ENCODE measurements at places on chromosomes 6 and 20.

DNA sequence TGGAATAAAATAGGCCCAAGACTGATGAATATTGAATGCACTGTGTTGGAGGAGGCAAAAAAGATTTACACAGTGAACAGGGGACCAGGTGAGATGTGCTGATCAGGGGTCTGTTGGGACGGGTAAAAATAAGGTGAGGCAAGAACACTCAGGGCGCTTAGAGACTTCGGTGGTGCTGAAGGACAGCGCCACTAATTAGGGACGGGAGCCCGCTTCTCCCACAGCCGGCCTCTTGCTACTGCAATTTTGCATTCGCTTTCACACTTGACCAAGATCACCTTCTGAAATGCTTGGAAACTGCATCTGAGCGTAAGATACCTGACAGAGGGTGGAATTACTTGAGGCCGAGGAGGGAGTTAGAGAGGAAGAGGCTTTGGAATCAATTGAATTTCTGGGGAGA is 7.3 kb downstream of the TFAP2D start:
- DNase-seq: no peak

GRCh38 chr20:62495749-62496567 is 20.2 kb upstream of the GATA5 start:
- no peak for DNase-seq

- DNase-seq: no peak
Observed at GRCh38 chr20:54869765-54870164, 394.4 kb downstream of the DOK5 start.

- peak; percentile 15 for DNase-seq
Observed at GRCh38 chr6:95629551-95629950, 52.2 kb downstream of the MANEA start.

DNA sequence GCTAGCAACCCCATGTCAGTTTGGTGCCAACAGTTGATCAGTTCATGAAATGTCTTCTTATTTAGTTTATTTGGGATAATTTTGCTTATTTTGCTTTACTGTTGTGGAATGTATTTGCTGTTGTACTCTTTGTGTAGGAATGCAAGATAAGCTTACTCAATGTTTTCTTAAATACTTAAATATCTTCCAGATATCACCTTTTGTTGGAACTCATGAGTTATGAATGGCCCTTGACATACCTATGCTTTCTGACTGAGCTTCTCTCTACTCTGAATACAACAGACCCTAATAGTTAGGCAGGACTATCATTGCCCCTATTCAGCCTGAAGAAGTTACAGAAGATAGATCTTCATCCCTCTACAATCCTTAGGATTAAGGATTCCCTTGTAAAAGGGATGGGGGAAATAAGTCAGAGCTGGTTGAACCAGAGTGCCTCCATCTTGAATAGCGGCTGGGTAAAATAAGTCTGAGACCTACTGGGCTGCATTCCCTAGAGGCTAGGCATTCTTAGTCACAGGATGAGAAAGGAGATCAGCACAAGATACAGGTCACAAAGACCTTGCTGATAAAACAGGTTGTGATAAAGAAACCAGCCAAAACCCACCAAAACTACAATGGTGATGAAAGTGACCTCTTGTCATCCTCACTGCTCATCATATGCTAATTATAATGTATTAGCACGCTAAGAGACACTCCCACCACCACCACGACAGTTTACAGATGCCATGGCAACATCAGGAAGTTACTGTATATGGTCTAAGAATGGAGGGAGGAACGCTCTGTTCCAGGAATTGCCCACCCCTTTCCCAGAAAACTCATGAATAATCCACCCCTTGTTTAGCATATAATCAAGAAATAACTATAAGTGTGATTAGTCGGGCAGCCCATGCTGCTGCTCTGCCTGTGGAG is 196.9 kb downstream of the AKAP7 start:
- no peak for DNase-seq

DNA sequence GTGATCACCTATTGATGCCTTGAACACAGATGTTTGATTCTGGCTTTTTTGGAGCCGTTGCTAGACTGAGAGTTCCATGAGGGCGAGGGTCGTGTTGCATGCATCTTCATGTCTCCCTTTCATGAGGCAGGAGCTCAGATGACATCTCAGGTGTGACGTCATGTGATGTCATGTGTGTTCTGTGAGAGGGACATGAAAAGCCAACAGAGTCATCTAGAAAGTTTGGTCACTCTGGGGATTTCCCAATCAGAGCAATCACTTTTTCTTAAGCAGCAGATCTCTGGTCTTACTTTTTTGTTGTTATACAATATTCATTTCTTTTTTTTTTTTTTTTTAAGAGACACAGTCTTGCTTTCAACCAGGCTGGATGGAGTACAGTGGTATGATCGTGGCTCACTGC is 411.8 kb downstream of the PREX1 start:
- no peak for DNase-seq

- DNase-seq: no peak
Observed at GRCh38 chr6:129510950-129511349, 199.0 kb downstream of the ARHGAP18 start.

GRCh38 chr6:110649704-110650103 is 165.6 kb downstream of the CDK19 start:
- no peak for DNase-seq

- no peak for DNase-seq
Observed at GRCh38 chr6:18978337-18979128, 591.4 kb downstream of the RNF144B start.

DNA sequence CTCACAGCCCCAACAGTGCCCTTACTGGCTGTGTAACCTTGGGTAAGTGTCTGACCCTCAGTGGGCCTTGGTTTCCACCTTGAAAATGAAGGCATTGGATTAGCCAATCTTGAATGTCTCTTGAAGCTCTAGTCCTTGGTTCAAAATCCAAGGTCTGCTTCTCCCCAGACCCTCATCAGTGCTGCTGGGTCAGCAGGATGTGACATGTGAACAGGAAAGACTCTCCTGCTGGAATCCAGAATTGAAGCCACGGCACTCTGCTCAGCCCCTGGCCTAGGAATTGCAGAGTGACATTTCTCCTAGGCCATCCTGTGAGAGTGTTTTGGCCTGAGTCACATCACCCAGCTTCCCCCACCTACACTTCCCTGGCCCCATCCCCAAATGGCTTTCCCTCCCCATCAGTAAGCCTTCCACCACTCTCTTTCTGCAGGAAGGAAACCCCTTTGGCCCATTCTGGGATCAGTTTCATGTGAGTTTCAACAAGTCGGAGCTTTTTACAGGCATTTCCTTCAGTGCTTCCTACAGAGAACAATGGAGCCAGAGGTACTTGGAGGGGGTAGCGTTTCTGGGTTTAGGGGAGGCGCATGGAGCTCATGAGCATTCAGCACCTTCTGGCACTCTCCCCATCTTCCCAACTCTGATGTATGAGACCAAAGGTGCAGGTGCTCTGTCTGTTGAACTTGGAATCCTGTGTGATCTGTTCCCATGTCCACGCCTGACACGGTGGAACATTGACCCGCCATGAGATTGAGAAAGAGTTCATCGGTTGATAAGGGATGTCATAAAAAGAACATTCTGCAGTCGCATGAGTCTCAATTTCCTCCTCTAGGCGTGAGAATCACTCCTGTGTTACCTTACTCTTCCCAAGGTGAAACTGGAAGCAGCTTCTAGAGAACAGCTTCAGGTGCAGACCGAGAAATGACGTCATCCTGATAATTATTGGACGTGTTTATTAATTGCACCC is 8.8 kb downstream of the POFUT1 start:
- no peak for DNase-seq

DNA sequence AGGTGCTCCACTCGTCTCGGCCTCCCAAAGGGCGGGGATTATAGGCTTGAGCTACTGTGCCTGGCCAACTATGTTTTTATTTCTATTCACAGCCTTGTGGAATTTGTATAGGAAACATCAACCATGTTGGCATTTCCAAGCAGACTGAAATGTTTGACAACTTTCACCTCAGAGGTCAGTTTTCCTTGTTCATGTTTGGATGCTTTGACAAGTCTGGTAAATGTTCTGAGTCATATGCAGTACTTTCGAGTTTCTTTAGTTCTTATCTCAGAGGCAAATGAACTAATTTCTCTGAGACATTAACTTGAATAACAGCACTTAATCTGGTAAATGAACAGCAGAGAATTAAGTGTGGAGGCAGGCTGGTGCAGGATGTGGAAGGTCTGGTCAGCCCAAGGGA is 373.4 kb upstream of the SYNCRIP start:
- no peak for DNase-seq

DNA sequence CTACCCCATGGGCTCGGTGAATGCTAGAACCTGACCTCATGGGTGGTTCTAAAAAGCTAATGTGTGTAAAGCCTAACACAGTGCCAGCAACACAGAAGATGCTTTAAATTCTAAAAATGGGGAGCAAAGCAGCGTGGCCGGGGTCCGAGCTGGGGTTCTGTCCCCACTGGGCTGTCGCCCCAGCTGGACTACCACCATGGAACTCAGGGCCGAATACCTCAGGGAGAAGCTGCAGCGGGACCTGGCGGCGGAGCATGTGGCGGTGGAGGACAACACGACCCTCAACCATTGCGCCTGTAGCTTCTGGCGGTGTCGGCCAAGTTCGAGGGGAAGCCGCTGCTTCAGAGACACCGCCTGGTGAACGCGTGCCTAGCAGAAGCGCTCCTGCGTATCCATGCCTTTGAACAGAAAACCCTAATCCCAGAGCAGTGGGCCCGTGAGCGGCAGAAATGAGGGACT is 8.4 kb downstream of the SOX4 start:
- no peak for DNase-seq

DNA sequence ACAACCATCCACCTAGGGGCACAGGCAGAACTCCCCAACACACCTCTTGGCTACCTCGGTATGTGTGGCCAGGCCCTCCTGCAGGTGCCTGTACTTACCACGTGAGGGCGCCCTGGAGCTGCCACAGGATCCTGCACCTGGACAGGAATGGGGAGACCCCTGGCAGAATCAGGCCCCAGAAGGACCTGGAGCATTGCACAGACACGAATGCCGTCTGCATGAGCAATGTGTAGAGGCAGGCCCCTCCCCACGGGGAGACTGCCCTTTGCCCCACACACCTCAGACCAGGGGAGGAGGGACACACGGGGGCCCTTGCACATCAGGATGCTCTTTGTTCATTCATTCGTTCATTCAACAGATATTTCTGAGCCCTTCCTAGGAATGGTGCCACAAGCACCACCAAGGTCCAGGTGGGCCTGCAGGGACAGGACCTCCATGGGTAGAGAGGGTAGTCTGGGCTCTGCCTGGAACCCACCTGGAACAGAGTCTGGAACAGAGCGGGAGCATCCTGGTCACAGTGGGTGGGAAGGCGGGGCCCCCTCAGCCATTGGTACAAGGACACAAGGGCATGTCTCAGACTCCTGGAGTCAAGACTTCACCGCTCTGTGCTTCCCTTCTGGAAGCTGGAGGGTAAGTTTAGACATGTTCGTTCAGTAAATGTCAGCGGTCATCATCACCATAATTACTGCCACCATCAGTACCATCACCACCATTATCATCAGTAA is 32.3 kb downstream of the YTHDF1 start:
- no peak for DNase-seq

GRCh38 chr20:48970681-48971365 is 49.3 kb downstream of the ARFGEF2 start:
- DNase-seq: no peak

DNA sequence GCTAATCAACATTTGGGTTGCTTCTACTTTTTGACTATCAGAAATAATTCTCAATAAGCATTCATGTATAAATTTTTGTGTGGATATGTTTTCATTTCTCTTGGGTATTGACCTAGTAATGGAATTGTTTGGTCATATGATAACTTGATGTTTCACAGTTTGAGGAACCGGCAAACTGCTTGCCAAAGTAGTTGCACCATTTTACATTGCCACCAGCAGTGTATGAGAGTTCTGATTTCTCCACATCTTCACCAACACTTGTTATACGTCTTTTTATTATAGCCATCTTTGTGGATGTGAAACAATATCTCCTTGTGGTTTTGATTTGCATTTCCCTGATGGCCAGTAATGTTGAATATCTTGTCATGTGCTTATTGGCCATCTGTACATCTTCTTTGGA is 42.6 kb upstream of the TGM2 start:
- no peak for DNase-seq

GRCh38 chr6:54519161-54519560 is 210.9 kb downstream of the TINAG start:
- no peak for DNase-seq

GRCh38 chr6:170404036-170404435 is 97.5 kb downstream of the FAM120B start:
- DNase-seq: peak; percentile 56

- DNase-seq: no peak
Observed at GRCh38 chr20:19024296-19025035, 188.0 kb upstream of the SLC24A3 start.

DNA sequence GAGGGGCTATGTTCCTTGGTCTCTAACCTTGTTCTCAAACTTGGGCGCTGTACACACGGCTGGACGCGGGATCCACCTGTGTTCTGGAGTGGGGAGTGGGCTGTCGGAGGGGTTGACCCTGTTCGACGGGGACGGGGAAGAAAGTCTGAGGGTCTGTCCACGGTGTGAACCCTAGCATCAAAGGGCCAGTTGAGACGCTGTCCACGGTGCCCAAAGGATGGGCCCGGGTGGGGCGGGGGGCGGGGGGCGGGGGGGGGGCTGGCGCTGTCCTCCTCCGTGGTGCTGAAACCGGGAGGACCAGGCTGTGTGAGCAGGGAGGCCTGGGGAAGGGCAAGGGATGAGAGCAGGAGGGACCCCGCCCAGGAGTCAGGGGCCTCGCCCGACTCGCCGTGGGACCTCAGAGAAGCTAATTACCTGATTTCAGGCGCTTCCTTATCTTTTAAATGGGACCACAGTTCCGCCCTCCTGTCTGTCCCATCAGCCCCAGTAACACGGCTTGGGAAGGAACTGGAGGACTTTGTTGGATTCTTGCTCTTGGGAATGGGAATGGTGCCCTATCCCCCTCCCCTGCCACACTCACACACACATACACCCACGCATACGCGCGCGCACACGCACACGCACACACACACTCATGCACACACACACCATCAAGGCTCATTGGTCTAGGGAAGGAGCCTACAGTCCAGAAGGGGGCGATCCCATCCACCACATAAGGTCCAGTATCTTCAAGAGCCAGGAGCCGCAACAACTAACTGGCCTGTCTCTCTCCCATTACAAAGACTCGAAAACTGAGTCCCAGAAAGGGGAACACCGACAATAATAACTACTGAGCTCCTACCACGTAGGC is 1.0 kb upstream of the VSTM2L start:
- no peak for DNase-seq

- no peak for DNase-seq
Observed at GRCh38 chr6:45076217-45076930, 251.8 kb upstream of the RUNX2 start.

DNA sequence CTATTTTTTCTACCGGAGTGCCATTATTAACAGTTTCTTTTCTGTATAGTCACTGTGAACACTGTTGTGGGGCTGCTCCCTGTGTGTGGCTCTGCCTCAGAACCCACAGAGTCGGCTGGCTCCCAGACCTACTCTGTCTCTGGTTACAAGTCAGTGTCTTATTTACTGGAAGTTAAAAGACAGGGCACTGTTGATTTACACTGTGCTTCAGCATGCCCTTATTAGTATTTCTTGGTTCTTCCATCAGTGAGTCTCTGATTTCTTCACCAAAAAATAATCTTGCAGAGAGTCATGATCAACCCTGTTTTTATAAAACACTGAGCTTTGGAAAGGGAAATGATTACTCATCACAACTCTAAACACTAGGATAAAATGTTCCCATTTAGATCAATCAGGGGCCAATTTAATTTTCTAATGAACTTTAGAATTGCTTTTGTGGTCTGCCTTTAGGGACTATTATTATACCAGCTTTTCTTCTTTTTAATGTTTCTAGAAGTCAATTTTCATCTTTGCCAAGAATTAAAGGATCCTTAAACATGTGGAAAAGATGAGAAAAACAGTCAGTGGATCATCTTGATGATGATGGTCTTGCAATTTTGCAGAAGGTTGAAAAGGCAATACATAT is 92.6 kb downstream of the UTRN start:
- DNase-seq: no peak
